Activated CD8-positive, alpha-beta memory T cell treated with anti-CD3 and anti-CD28 coated beads for 1 hour (primary cell): ENCODE measurements at places on chromosomes 3 and 15.

DNA sequence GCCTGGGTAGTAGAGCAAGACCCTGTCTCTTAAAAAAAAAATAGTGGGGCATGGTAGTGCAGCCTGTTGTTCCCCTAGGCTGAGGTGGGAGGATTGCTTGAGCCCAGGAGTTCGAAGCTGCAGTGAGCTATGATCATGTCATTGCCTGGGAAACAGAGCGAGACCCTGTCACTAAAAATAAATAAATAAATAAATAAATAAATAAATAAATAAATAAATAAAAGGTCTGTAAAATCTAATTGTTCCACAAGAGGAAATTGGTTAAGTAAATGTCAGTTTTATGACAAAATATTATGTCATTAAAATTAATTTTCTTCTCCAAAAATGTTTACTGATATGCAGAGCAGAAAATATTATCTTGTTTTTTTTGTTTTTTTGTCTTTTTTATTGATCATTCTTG lies 5.3 kb downstream of the CRELD1 start:
- no peak for DNase-seq

GRCh38 chr3:58973796-58974195 lies 76.0 kb downstream of the CFAP20DC start:
- DNase-seq: no peak

DNA sequence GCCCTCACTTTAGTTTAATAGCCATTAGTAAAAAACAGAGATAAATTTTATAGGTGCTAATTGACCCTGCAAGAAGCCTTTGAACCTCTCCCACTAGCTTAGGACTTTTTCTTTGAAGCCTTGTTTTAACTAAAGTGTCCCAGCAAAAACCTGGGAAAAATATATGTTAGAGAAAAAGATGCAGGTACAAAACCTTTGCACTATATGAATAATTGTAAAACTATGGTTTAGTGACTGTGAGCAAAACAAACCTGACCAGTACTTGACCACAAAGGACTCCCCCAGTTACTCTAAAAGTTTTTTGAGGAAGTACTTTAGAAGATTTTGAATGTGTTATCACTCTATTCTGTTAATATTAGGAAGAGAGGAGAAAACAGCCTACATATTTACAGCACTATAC lies 123.3 kb upstream of the TP63 start:
- no peak for DNase-seq

- no peak for DNase-seq
These were observed 103.8 kb downstream of the CHCHD6 start for GRCh38 chr3:126807795-126808194.

DNA sequence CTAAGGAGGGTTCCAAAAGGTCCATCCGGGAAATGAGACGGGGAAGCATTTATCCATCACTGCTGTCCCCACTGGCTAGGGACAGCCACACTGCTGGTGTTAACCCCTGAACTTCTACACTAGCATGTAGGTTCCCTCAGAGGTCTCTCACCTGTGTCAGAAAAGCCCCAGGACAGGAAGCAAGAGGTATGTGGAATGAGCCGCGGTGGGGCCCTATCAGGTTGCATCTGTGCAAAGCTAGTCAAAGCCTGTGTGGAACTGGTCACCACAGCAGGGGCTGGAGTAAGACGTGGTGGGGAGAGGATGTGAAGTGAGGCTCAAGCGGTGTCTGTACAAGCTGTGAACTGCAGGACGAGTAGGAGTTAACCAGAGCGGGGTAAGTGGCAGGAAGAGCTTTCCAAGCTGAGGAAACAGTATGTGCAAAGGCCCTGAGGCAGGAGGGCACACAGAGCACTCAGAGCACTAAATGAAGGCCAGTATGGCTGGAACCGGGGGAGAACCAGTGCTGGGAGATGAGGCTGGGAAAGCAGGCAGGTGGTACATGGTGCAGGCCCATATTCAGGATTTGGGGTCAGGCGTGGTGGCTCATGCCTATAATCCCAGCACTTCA lies 57.8 kb downstream of the MEGF11 start:
- no peak for DNase-seq
